Calu3 (cell line): ENCODE measurements at places on chromosomes 4 and X.

- DNase-seq = peak; percentile 48
Measured at GRCh38 chr4:15400981-15401671, 26.7 kb upstream of the C1QTNF7 start.

DNA sequence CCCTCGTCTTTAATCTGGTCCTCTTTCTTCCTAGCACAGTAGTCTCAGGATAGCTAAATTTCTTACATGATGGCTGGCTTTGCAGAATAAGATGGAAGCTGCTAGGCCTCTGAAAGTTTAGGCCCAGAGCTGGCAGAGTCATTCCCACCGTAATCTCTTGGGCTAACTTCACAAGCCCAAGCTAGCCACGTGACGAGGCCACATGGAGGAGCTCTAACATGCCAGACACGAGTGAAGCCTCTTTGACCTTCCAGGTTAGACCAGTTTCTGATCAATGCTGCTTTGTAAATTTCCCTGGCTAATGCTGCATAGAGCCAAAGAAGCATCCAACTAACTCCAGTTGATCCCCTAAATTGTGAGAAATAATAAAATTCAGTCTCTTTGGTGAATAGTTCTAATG is 9.5 kb upstream of the CENPE start:
- DNase-seq = peak; percentile 47

DNA sequence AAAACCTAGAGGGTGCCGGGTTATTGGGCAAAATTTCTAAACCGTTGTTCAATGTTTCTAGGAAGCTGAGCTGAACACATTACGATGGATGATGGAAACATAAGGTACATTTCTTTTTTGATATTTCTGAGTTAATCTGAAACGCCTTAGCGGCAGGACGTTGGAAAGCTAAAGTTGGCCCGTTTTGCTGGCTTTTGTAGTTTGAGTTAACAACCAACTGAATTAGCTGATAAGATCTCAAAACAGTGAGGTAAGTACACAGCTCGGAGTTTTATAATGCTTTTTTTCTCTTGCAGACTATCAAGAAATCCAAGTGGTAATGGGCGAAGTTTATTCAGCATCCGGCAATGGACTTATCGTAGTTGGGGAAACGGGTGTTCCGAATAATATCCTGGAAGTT is 73.5 kb downstream of the PRSS12 start:
- no peak for DNase-seq

GRCh38 chrX:40877887-40878286 is 142.5 kb upstream of the MED14 start:
- DNase-seq = peak; percentile 8

DNA sequence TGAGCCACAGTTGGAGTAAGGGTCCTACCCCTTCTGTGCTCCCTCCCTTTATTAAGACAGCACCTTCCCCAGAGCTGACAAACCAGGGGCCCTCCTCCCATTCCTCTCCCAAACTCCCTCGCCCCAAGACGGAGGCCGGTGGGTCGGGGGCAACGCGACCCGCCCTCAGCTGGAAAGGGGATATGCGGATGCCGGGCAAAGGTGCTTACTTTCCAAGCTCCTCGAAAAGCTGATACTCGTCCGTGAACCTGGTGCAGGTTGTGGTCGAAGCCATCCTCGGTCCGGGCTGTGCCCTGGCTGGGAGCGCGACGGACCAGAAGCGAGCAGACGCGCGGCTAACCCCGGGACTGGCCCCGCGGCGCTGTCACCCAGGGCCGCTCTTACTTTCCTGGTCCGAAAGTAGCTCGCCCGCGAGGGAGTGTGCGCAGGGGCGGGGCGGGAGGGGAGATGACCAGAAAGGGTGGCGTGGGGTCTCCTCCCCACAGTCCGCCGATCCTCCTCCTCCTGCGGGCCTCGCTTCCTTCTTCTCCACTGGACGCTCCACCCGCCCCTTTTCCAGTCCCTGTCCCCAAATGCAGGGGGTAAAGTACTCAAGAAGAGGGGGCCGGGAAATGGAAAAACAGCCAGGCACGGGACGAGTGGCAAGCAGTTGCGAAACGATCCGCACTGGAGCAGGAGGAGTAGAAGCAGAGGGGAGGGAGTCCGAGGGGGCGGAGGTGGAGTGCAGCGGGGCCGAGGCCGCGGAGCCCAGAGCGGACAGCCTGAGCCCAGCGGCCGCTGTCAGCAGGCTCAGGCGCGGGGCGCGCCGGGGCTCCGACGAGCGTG is 531 bp downstream of the CAMK2D start:
- peak; percentile 49 for DNase-seq
